Pulmonary artery endothelial cell (primary cell): ENCODE measurements at places on chromosomes 11 and 22. TPM values are rescaled to one million over a fixed set of nuclear protein-coding genes. Genes with fewer than 3 reads are reported as not detected.

- no peak for DNase-seq
Observed at GRCh38 chr11:94593030-94593429, 25.9 kb downstream of the PIWIL4 start.

GRCh38 chr11:34344768-34345539 lies 12.9 kb downstream of the ABTB2 start:
- no peak for DNase-seq

- no peak for DNase-seq
Observed at GRCh38 chr22:22710719-22711531, 66.5 kb downstream of the GGTLC2 start.

DNA sequence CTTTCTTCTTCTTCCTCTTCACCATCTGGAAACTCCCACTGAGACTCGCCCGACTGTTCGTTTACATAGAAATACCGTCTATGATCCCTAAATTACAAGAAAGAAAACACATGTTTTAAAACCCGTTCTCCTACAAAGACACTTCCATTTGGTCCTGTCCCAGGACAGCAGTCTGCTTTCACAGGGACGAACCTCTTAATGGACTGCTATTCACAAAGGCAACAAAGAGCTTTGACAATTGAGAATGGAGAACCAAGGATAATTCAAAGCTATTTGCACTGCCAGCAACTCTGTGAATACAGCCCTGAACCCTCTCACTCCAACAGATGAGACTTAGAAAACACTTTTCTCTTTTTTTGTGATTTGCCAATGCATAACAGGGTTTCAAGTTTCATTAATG lies 16.3 kb upstream of the AGBL2 start:
- DNase-seq: no peak

DNA sequence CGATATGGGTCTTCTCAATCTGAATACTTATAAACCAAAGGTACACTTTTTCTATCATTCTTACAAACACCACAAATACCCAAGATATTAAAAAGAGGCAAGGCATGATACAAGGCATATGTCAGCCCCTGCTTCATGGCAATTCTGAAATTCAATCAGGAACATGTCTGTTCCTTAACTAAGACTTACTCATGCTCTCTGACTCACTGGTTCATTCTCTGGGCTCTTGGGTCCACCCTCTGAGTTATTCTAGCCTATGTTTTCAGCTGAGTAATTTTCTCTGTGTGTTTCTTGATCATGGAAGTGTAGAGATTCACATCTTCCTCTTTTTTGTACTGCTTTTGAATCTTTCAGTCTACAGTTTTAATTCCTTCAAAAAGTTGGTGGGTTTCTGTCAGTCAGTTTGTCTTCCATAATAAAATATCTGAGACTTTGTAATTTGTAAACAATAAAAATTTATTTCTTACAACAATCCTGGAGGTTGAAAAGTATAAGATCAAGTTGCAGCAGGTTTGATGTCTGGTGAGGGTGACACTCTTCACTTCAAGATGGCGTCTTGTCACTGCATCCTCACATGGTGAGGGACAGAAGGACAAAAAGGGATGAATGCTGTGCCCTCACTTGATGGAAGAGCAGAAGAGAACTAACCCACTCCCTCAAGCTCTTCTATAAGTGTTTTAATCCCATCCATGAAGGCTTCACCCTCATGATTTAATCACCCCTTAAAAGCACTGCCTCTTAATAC lies 211.7 kb downstream of the FAM76B start:
- DNase-seq: no peak

DNA sequence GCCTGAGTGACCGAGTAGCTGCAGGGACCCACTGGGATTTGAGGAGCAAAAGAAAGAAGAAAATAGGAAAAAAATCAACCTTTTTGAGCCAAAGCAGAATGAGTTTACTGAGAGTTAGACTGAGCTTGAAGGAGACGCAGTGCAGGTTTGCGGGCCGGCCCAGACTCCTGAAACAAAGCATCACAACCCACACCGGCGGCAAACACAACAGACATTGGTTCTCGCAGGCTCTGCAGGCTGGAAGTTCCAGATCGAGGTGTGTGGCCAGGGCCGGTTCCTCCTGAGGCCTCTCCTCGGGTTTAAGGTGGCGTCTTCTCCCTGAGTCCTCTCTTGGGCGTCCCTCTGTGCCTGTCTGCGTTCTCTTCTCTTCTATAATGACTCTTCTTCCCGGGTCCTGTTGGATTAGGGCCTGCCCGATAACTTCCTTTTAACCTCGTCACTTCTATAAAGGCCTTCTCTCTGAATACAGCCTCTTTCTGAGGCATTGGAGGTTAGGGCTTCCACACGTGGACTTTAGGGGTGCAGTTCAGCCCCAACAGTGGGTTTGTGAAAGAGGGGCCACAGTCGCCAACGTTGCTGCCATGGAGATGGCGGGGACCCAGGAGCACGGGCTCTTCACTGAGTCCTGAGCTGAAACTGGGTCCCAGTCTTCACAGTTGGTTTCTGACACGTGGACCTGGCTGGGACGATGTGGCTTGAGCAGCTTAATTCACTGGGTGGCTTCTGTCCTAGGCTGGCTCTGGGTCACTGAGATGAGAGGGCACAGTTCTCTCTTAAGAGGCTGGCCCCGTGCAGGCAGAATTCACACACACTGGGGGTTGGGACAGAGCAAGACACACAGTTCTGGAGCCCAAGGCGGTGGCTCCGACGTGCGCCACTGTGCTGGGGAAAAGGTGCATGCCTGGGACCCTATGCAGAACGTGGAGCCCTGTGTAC lies 1047.7 kb downstream of the BRD1 start:
- no peak for DNase-seq

The CYTH4 gene
- total RNA-seq: under 0.01 and 0.11 TPM in 2 replicates

The TNNT3 gene
- total RNA-seq: not detected in 2 replicates

The TRIM51 gene
- not detected in 2 replicates for total RNA-seq
